ENCODE measurements at places on chromosomes 5 and 9.

- DNase-seq = no peak
These were observed 58.9 kb downstream of the WWC1 start for GRCh38 chr5:168350315-168350714.

DNA sequence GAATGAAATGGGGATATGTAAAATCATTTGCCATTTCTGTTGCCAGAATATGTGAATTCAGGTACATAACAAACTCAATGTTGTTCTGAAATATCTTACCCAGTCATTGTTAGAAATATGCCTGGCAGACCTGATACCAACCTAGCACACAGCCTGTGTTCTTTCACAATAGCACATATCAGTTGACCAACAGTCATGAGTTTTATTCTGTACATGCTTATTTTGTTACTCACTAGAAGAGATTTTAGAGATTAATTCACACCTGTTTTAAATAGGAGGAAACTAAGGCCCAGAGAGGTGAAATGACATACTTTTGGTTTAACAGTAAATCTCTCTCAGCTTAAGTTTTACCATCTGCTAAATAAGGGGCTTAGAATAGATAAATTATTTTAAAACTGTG is 8.4 kb upstream of the PPP1R2B start:
- DNase-seq = no peak

- DNase-seq = no peak
These were observed 88.5 kb downstream of the PRR16 start for GRCh38 chr5:120552638-120553037.

GRCh38 chr5:60594715-60595477 is 105.1 kb downstream of the DEPDC1B start:
- no peak for DNase-seq

GRCh38 chr5:127864511-127864910 is 161.3 kb downstream of the CCDC192 start:
- DNase-seq = no peak

- DNase-seq = no peak
These were observed 26.8 kb upstream of the SLC2A8 start for GRCh38 chr9:127370147-127370579.

- no peak for DNase-seq
These were observed 262.9 kb downstream of the PIK3R1 start for GRCh38 chr5:68478301-68479095.

DNA sequence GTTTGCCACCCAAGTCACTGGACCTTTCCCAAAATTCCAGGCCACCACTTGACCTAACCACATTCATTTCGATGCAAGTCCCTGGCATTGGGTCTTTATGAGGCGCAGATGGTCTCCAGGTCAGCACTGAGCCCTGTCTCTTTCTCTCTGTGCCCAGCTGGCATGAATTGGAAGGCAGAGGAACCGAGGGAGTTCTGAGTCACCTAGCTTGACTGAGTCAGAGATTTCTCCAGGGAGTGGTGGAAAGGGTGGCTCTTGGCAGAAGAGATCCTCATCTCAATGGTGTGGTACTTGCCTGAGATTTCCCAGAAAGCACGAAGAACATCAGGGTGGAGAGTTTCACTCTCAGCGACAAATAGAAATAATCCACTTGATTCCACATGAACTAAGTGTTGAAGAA is 43.8 kb downstream of the WDR36 start:
- no peak for DNase-seq

DNA sequence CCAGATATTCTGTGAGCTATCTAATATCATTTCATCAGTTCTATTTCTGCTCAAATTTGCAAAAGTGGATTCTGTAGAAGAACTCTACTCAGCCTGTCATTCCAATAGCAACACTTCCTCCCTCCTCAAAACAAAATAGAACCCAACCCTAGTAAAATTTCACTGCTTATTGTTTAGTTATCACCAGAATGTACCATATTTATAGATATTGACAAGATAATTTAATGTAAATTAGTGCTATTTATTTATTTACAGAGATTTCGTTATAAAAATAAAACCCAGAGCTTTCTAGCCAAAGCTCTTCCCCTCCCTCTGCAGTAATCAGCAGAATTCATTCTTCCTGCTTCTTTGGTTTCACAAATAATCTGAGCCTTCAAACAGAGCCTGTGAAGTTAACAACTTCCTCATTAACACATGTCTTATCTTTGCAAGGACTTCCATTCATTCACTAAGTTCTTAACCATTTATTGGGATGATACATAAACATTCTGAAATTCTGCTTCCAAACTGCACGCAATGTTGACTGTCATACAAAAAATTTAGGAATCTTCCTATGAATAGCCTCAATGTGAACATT is 73.7 kb upstream of the PJA2 start:
- DNase-seq = no peak

DNA sequence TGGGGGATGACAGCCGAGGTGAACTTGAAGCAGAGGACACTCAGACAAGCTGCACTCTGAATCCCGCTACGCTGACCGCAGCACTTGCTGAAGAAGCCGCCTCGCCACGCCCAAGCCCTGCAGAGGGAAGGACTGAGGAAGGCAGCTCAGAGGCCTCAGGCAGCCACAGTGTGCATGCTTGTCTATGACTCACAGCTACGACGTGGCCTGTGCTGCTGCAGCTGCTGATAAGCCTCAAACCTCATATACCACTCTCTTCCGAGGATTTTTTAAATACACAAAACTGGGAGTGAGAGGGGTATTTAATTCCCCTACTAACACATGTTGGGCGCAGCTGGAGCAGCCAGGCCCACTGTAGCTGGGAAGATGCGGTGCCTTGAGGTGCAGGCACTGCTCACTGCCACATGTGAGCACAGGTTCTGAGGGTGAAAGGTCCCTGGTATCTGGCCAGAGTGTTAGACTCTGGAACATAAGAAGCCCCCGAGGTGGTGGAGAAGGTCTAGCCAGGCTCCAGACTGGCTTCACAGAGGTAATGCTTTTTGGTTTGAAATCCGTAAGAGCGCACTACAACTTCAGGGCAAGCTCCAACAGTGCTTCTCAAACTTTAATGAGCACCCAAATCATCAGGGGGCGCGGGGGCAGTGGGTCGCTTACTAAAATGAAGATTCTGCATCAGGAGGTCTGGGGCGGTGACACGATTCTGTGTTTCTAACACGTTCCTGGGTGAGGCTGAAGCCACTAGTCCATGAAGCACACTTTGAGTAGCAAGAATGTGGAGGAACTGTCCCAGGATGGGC is 196.8 kb downstream of the AUH start:
- peak; percentile 31 for DNase-seq

DNA sequence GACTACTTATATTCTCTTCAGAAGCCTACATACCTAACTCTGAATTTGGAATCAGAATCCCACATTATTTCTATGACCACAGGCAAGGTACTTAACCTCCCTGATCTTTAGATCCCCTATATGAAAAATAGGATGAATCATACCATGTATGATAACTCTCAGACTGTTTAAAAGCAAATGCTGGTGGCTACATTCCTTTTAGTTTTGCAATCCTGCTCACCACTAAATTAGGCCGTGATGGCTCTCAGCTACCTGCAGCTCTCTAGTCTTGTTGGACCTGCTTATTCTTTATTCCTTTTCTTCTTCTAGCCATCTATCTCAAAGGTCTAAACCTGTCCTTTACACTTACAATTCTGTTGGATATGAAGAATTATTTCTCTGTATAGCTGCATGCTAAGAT is 303.4 kb upstream of the ATP10B start:
- no peak for DNase-seq

DNA sequence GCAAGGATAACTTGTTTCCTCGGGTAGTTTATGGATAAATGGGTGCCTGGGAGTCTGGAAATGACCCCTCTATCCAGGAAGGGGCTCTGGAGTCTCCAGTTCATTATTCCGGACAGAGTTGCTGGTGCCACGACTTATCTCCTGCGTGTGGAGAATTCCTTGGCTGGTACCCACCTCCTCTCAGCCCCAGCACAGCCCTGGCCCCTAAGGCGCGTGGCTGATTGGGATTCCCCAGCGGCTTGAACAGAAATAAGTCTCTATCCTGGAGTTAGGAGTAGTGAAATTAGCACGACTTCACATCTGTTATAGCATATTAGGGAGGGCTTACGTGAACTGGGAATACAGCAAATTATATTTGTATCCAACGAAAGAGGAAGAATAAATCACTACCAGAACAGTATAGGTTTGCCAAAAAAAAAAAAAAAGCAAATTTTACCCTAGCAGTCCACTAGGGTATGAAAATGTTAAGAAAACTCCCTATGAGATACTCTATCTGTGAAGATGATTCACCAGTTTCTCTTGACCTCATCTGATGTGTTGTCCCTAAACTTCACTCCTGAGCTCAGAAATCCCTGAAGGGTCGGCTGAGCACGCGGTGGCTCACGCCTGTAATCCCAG is 172.5 kb upstream of the OTULINL start:
- no peak for DNase-seq

DNA sequence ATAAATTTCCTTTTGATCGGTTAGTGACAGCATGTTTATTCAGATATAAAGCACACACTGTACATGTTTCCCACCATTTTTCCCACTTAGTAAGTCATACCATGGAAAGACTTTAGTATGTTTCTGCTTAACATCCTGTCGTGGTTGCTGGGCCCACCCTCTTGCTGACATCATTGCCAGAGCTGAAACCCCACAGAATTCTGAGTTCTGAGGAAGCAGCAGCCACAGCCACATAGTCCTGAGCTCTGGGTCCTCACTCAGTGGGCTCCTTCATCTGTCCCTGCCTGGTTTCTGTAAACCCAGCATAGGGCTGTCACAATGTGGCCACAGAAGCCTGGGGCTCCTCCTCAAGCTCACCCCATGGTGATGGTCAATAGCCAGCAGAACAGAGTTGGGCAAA is 441.5 kb downstream of the ENC1 start:
- DNase-seq = no peak

GRCh38 chr9:1128046-1128445 is 77.9 kb downstream of the DMRT2 start:
- DNase-seq = no peak

- no peak for DNase-seq
These were observed 292.3 kb downstream of the SMARCA2 start for GRCh38 chr9:2307480-2307879.

DNA sequence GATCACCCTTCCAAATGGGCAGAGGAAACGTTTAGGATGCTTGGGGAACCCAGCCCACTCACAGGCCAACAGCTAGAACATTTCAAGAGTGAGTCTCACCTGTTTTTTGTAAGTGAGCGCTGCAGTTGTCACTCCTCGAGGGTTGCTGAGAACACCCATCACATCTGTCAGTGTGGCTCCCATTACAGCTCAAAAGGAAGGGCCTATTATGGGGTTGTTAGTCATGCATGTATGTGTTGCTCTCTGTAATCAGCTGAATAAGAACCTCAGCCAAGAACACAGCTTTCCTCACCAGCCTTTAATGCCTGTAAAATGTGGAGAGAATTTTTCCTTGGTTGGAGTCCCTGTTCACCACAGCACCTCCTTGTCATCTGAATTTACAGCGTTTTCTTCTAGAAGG is 196.3 kb upstream of the KLF4 start:
- no peak for DNase-seq

- no peak for DNase-seq
These were observed 516 bp downstream of the MAST4 start for GRCh38 chr5:66596636-66597182.

DNA sequence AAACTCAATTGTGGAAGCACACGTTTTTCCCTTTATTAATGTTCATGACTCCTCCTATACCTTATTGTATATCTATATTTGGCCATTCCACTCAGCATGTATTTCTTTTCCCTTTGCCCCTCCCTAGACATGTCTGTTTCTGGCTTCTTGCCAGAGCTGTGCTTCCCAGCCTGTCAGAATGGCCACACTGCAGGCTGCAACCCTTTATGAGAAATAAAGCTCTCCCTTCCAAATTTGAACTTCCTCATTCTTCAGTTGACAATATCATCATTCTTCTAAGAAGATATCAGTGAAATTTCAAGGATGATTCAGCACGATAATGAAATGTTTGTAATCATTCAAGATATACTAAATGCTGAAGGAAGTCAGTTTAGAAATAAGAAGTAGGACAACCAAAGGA is 107.6 kb upstream of the PRSS3 start:
- DNase-seq = no peak

GRCh38 chr5:127647361-127647958 is 1.4 kb upstream of the CTXN3 start:
- no peak for DNase-seq

DNA sequence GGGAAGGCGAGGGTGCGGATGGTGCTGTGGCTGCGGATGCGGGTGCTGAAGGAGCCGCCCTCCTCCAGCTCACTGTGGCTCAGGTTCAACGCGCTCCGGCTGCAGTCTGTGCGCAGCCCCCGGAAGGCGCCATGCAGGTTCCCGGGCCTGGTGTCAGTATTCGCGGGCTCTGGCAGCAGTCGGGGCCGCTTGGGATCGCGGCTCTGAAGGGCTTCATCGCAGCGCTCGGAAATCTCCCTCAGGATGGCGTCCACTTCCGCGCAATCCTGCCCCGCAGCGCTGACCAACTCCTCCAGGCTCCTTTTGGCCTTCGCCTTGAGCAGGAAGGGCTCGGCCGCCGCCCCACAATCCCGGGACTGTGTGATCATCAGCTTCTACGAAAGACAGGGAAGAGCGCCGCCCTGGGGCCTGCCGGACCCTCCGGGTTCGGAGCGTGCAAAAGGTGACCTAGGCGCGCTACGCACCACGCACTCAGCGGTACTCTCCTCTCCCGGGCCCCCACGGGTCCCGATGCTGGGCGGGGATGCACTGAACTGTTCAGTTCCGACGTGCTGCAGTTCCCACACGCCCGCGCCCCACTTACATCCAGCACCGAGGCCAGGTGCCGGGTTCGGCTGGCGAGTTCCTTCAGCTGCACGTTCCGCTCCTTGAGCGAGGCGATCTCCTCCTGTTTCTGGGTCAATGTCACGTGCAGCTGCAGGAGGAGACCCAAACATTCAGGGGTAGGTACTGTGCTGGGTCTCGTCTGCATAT is 6.5 kb downstream of the MCIDAS start:
- no peak for DNase-seq

DNA sequence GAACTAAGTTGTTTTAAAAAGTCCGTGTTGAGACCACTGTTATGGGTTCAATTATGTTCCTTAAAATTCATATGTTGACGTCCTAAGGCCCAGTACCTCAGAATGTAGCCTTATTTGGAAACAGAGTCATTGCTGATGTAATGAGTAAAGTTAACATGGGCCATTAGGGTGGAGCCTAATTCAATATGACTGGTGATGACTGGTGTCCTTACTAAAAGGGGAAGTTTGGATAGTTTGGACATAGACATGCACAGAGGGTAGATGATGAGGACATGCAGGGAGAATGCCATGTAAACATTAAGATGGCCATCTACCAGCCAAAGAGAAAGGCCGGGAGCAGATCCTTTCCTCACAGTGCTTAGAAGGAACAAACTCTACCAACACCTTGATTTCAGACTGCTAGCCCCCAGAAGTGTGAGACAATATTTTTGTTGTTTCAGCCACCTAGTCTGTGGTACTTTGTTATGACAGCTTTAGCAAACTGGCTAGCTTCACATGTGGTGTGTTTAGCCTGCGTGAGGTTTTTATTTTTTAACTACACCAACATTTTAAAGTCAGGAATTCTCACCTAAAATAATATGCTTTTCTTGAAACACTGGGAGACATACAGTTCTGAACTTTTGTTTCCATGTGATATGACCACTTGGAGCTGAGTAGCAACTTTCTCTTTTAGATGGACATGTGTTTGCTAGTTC is 135.3 kb downstream of the YIPF5 start:
- DNase-seq = no peak
